ENCODE measurements at places on chromosomes 5 and 9.

DNA sequence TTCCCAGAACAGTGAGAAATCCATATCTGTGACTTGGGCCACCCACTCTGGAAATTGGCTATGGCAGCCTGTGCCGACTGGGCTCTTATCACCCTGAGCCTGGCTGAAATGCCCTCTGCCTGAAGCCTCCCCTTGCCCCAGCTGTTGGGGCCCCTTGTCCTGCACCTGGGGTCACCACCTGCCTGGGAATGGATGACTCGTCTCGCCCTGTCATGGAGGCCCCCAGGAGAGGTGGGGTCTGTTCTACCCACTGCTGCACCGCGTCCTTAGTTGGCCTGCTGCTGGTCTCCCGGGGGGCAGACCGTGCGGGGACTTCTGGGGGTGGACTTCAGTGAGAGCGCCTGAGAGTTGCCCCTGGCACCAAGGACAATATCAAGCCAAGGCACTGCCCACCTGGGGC, 46.6 kb upstream of the COL5A1 start:
- DNase-seq = no peak

- peak; percentile 84 for DNase-seq
Measured at GRCh38 chr9:124054582-124055227, 43.1 kb downstream of the LHX2 start.

DNA sequence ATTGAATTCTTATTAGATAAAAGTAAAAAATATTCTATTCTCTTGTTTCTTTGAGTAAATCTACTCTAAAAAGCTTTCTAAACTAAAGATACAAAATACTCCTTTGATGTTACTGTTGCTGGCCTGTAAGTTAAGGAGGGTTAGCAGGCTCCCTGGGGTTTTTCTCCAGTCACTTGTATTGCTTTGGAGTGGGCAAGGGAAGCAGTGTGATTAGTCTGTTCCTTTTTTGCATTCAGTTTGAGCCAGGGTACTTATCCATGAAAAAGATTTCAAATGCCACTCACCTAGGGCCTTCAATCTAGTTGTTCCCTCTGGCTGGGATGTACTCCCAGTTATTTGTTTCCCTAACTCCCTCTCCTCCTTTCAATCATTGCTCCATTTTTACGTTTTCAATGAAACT, 256.2 kb upstream of the SMC2 start:
- DNase-seq = no peak

GRCh38 chr9:33116860-33117259, 40.4 kb upstream of the SMU1 start:
- peak; percentile 77 for DNase-seq

DNA sequence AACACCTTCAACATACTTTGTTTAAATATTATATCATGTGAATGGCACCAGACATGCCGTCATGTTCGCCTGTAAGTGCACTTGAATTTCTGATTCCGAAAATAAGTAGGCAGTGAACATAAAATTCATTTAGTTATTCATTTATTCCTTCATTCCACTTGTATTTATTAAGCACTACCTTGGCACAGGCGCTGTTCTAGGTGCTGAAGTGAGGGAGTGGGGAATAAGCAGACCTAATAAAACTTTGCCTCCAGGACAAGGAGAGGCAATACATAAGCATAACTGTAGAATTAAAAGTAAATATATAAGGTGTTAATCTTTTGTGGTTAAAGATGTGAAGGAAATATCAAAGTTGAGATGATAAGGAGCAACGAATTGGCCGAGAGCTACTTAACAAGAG, 297.4 kb downstream of the TENT4A start:
- DNase-seq = no peak

DNA sequence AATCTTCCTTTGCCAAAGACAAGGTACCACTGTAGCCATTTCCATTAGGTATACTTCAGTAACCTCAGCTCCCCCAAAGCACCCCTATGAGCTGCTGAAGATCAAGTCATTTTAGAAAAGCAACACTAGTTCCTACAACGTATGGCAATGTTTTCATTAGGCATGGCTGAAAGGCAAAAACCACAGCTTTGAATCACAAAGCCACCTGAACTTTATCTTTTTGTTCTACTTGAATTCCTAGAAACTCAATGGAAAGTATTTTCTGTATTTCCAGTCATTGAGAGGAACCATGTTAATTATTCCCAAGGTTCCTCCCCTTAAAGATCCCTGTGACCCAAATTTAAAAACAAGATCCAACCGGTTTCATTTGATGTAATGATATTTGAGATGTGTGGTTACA, 152.1 kb downstream of the EFNA5 start:
- no peak for DNase-seq

All from fibroblast of upper back skin (primary cell).